ENCODE measurements at places on chromosomes 16 and 17. TPM values are rescaled to one million over a fixed set of nuclear protein-coding genes. Genes with fewer than 3 reads are reported as not detected.

- no peak for DNase-seq
Observed at GRCh38 chr16:61823326-61823725, 212.9 kb downstream of the CDH8 start.

The TPSD1 gene
- not detected for total RNA-seq

GRCh38 chr16:56747486-56748045 lies 17.6 kb downstream of the NUP93 start:
- no peak for DNase-seq

GRCh38 chr17:50904518-50905459 lies 38.6 kb upstream of the TOB1 start:
- DNase-seq, result peak; percentile 87

- no peak for DNase-seq
Observed at GRCh38 chr17:15513058-15513791, 45.8 kb upstream of the CDRT4 start.

DNA sequence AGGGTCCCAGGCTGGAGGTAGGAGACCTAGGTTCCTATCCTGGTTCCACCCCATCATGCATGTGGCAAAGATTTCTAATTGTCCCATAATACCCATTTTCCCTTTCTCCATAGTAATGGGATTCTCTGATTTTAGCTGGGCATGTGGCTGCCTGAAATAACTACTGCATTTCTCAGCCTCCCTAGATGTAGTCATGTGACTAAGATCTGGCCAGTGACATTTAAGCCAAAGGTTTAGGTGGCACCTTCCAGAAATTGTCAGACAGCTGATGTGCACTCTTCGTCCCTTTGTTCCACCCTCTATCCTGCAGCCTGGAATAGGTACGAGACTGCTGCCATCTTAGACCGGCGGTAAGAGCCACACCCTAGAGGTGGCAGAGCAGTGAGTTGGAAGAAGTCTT lies 8.2 kb downstream of the NXPH3 start:
- no peak for DNase-seq

- no peak for DNase-seq
Observed at GRCh38 chr16:66845080-66845410, 831 bp downstream of the CA7 start.

The TBC1D3I gene
- not detected for total RNA-seq

GRCh38 chr16:57735755-57736418 lies at the start of gene KATNB1:
TSS of gene KATNB1 (plus strand) at chr16:57735770. CDS start at chr16:57737244, 1,474 bp downstream.
- peak; percentile 65 for DNase-seq

- DNase-seq, result peak; percentile 39
Observed at GRCh38 chr16:80463326-80463725, 77.5 kb upstream of the DYNLRB2 start.

- no peak for DNase-seq
Observed at GRCh38 chr16:85309656-85310587, 197.7 kb upstream of the CIBAR2 start.

DNA sequence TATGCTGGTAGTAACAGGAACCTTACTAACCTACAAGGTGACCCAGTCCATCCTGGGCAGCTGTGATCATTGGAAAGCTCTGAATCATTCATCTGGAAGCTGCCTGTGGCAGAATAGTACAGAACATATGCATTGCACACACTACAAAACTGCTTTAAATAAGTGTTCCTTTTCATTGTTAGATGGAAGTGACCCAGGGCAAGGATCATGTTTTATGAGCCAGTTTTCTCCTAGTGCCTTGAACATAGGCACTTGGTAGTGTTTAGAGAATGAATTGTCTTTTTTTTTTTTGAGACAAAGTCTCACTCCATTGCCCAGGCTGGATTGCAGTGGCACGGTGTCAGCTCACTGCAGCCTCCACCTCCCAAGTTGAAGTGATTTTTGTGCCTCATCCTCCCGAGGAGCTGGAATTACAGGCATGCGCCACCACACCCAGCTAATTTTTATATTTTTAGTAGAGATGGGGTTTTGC lies 55.4 kb downstream of the TENT4B start:
- no peak for DNase-seq

DNA sequence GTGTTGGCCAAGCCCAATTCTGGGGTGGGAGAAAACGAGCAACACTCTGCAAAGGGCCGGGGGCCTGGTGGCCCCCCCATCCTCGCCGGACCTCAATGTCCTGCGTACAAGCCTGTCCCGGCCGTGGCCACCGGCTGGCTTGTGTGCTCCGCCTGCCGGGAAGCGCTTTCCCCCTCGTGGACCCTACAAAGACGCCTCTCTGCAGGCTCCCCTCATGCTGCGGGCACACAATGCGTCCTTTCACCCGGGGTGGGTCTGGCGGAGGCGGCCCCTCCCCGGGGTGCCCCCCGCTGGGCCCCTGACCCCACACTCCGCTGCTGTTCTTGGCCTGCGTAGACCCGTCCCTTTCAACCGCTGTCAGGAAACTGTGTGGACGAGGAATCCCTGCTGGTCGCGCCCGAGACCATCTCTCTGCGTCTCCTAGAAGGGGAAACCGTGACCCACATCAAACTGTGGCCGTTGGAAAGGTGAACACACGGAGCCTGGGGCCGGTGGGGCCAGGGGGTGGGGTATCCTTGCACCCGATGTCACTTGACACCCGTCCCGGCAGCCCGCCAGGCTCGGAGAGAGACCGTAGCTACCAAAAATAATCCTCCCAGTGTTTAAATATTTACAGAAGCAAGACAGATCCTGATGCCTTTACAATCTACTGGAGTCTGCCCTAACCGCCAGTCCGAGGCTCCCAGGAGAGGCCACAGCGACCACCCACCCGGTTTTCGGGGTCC lies 43.6 kb downstream of the TBC1D16 start:
- DNase-seq, result peak; percentile 77

GRCh38 chr16:30920891-30921290 lies 2.5 kb upstream of the FBXL19 start:
- DNase-seq, result no peak

- DNase-seq, result peak; percentile 10
Observed at GRCh38 chr17:51740531-51740930, 418.0 kb downstream of the CA10 start.

The PITPNC1 gene
- 25.3 TPM for total RNA-seq

DNA sequence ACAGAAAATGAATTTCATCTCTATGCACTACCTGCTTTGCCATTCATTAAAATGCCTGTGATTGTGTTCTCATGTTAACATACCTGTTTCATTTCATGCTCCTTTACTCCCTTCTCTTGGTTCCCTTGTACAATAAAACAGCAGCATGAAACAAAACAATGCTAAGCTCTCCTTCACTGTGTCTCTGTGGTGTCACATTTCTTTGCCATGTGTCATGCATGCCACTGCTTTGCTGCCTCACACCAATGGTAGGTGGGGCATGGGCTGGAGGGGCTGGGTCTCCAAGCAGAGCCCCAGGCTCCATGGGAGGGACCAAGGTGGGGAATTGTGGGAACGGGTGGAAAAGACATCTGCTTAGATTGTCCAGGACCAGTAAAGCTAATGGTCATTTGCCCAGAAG lies 83.6 kb downstream of the RGS9 start:
- no peak for DNase-seq

DNA sequence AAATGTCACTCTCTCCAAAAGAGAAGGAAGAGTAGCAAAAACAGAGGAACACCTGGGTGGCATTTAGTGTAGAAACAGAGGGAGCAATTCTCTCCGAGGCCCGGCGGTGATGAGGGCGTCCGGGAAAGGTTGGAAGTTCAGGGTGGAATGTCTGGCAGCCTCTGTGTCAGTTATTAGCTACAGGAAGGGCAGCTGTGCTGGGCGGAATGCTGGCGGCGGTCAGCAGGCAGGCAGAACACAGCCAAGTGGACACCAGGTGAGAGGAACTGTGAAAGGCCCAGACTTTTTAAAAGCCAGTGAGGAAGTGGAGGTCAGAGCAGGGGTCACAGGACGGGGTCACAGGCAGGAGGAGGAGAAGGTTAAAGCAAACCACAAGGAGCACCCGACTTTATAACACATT lies 238.1 kb downstream of the NTN1 start:
- peak; percentile 57 for DNase-seq

DNA sequence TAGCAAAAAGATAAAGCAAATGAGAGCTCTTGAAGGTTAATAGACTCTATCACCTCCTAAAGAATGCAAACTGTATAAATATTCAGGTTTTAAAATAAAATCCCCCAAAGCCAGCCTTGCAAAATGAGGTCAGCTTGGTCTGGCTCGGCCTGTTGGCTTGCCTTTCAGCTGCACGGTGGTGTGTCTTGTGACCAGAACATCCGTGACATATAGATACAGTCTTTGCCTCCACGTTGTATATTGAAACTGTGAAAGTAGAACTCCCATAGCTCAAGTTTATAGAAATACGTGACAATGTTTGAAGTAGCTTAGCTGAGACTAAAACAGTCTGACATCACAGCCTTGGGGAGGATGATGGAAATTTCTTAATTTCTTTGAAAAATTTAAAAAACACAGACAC lies 236.6 kb upstream of the MYOCD start:
- no peak for DNase-seq

DNA sequence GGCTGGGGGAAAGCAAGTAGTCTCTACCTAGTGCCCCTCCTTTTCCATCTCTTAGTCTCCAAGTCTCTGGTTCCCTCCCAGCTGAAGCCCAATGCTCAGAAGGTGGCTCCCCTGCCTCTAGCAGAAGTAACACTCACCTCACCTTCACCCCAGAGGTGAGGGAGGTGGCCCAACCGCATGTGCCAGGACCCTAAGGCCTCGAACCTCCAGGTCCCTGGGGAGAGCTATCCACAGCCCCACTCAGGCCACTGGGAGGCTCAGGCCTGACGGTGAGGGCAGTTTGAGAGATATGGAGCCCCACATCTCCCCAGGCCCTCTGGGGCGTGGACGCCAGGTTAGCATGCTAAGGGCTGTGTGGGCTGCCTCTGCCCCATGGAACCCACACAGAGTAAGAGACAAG lies 5.8 kb downstream of the CBLN1 start:
- no peak for DNase-seq

The GRAPL gene
- not detected for total RNA-seq

All from stomach (tissue), 19 donors.